ENCODE measurements at places on chromosomes 2 and 18.

DNA sequence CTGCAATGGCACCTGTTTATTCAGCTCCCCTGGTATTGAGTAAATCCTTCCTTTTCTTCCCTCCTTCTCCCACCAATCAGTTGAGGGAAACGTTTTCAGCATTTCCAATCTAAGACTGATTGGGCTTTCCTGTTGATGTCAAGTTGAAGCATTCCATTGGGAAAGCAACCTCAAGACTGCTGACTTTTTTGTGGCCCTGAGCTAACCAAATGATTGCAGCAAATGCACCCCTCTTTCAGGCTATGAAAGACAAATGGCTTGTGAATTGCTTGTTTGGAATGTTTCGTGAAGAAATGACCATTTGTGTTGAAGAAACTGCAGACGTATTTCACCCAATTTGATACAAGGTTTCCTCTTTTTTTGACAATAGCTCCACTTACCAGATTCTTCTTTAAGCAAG lies 303.5 kb downstream of the EPHA4 start:
- no peak for DNase-seq

DNA sequence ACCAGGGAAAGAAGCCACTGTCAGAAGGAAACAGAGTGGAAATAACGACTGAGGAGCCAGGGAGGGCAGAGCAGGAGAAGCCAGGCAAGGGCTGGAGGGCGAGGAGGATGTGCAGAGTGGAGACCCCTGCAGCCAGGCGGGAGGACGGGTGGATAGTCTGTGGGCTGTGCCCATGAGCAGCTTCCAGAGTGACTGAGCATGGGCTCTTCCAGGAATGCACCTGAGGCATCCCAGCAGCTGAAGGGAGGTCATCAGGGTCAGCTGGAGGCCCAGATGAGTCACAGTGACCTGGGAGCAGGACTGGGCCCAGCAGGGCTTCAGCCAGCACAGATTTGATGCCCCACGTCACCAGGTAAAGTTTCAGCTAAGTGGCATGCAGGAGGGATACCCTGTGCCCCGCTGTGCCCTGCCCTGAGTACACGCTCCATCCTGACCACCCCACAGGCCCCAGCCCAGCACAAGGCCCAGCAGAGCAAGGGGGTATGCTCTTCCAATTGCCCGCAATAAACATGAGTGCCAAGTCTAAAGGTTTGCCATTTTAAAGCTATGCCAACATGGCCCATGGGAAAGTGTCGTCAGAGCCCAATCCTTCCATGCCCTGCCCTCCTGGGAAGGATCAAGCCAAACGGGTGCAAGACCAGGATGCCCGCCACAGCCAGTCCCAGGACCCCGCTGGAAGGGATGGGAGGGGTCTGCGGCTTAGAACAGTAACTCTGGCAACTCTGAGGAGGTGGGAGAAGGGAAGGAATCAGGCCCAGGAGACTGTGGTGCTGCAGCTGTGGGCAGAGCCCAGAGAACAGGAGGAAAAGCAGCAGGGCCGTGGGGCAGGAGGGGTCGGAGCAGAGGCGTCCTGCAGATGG lies 85.7 kb downstream of the SEPTIN10 start:
- no peak for DNase-seq

DNA sequence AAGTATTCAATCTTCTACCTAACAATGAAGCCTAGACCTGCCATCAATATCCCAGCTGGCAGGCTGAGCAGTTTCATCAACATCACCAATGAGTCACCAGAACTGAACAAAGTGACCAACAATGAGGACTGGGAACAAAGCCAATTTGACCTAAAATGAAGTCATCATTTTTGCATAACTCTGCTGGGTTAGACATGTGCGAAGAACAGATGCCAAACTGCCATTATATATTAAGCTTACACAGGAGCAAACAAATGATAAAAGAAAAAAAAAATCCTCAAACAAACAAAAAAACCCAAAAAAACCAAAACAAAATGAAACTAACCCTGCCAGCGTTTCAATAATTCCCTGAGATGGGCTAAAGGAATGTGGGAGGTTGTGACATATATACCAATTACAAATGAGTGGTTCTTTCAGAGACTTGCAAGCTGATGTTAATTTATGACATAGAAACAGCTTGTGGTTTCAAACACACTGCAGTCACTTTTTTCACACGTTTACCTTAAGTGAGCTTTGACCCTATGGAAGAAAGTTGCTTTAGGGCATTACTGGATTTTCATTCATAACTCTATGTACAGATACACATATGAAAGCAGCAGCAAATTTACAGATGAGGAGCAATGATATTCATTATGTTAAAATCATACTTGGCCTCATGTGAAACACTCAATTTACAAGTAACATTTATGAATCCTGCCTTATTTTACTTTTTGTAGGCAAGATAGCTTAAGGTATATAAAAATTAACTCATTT lies 56.9 kb upstream of the CCDC141 start:
- DNase-seq = no peak

DNA sequence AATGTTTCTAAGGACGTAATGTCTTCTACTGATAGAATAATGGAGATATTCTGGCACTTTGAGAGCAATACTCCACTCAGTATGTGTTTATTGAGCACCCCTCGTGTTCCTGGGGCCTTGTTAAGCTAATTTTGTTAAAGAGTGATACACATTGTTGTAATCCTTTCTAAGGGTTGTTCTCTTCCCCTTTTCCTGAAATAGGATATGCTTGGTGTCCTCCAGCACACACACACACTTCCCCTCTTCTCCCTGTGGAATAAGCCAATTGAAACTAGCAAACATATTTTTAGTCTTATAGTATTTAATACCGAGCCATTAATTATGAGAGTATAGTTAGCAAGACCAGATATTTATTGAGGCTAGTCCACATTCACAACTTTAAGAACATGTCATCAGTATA lies 114.1 kb downstream of the CRIM1 start:
- no peak for DNase-seq

GRCh38 chr2:17791121-17791816 lies 25.0 kb upstream of the MSGN1 start:
- DNase-seq = no peak

GRCh38 chr2:172345956-172346555 lies 81.3 kb upstream of the ITGA6 start:
- DNase-seq = no peak

GRCh38 chr2:146661473-146662096 lies 1183.2 kb upstream of the ACVR2A start:
- no peak for DNase-seq

- no peak for DNase-seq
Measured at GRCh38 chr2:109247340-109247739, 118.3 kb downstream of the SH3RF3 start.

DNA sequence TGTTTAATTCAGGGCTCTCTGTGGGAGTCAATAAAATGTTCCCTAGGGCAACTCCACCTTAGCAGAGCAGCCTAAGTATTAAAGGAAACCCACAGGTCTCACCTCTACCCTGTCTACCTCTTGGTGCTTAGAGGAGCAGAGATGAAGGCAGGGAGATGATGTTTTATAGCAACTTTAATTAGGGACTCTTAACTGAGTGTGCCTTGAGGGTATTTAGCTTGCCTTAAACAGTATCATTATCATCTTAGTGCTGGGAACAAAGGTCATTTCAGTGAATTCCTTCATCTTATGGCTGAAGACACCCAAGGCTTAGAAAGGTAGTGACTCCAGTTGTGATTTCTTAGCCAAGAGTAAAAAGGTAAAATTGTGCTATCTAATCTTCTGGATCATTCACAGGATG lies 26.7 kb downstream of the VIL1 start:
- no peak for DNase-seq

GRCh38 chr2:95306336-95306895 lies 9.3 kb downstream of the KCNIP3 start:
- DNase-seq = no peak
